ENCODE measurements at places on chromosomes 13 and 19. TPM values are rescaled to one million over a fixed set of nuclear protein-coding genes. Genes with fewer than 3 reads are reported as not detected.

GRCh38 chr13:25901460-25902376, 150.1 kb downstream of the SHISA2 start:
- H3K27ac ChIP-seq: no peak overlapping the region
- H3K4me1 ChIP-seq: peaks cover 12% of the 10 kb centered on the region
- H3K4me3 ChIP-seq: no peak overlapping the region
- no peaks in the 10 kb centered on the region for H3K27me3 ChIP-seq
- no peak for DNase-seq

GRCh38 chr19:3977242-3978143, 6.6 kb upstream of the DAPK3 start:
- no peak overlapping the region for H3K4me3 ChIP-seq
- DNase-seq: no peak
- peaks cover 81% of the 10 kb centered on the region for H3K36me3 ChIP-seq

DNA sequence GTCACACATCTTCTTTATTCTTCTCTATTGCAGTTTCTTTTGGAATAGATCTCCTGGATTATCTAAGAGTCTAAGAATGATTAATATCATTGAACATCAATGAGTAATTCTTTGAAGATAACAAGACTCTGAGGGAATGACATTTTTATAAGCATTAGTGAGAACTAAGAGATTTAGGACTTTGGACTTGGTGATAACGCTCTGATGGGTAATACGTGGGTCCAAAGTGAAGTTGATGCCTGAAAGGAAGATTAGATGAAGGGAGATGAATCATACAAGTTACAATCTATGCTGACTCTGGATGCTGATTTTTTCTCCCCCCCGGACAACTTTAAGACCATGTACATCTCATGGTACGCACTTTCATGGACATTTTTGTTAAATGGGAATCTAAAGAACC, 364.5 kb downstream of the GPC5 start:
- no peak overlapping the region for H3K4me3 ChIP-seq
- H3K36me3 ChIP-seq: no peaks in the 10 kb centered on the region
- no peak for DNase-seq
- no peaks in the 10 kb centered on the region for H3K27me3 ChIP-seq

GRCh38 chr13:98896868-98897144, 81.1 kb downstream of the DOCK9 start:
- H3K4me1 ChIP-seq: no peaks in the 10 kb centered on the region
- peaks cover 1% of the 10 kb centered on the region for H3K36me3 ChIP-seq
- H3K27me3 ChIP-seq: no peaks in the 10 kb centered on the region
- no peak overlapping the region for H3K4me3 ChIP-seq

DNA sequence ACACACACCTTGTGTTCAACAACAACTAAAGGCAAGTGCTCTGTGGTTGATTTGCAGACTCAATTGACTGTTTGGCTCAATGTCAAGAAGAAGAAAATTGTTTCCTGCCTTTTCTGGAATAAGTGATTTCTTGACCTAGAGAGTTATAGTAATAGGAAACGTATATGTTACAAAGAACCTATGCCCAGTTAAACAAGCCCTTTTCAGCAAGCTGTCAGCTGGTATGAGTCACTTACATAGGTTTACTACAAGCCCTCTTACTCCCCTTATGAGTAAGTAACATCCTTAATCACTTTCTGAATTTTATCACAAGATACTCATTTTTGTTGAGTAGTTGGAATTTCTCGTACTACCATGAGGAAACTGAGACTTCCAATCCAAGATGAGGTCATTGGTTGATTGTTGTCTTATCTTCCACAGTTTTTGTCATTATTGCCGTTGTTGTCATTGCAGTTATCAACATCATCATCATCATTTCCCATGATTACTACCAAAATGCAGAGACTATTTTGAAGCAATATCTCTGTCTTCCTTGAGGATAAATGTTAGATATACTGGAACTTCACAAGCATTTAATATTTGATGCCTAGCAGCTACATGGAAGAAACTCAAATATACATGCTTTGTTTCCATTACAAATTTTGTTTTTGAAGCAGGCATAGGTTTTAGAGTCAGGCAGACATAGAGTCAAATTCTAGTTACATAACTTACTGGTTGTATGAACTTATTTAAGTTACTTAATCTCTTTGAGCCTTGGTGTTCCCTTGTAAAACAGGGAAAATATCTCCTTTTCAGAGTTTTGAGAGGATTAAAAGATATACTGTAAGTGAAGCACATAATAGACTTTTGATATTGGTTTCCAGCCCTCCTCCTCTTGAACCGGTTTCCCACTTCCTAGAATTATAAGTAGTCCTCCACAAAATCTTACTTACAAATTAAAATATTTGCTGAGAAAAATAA, 106.0 kb downstream of the RAP2A start:
- H3K36me3 ChIP-seq: no peaks in the 10 kb centered on the region
- H3K27ac ChIP-seq: no peak overlapping the region
- no peak for DNase-seq
- H3K27me3 ChIP-seq: no peaks in the 10 kb centered on the region

GRCh38 chr19:51224163-51224641, 678 bp upstream of the CD33 start:
- no peaks in the 10 kb centered on the region for H3K27me3 ChIP-seq
- H3K4me1 ChIP-seq: no peaks in the 10 kb centered on the region
- no peak overlapping the region for H3K27ac ChIP-seq
- H3K36me3 ChIP-seq: no peaks in the 10 kb centered on the region
- DNase-seq: no peak

DNA sequence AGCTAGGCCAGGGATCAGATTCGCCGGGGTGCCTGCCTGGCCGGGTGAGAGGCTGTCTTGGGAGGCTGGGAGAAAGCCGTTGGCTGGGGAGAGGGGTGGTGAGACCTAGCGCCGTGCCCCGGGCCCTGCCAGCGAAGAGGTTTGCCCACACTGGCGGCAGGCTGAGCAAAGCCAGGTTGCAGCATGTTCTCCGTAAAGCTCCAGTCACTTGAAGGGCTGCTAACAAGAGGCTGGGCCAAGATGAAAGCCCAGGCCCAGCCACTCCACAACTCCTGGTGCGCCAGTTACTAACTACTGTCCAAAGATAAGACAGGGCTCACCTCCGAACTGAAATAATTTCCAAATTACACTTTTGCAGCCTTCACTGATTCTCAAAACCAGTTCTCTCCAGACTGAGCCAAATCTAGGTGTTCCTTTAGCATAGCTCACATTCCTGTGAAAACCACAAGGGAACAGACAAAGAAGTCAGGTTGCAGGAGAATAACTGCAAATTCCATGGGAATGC, 16.3 kb downstream of the ELAVL1 start:
- no peak overlapping the region for H3K4me3 ChIP-seq
- peaks cover 88% of the 10 kb centered on the region for H3K36me3 ChIP-seq
- H3K27ac ChIP-seq: peak overlapping the region; percentile 11

- DNase-seq: no peak
- H3K36me3 ChIP-seq: no peaks in the 10 kb centered on the region
- no peaks in the 10 kb centered on the region for H3K27me3 ChIP-seq
Observed at GRCh38 chr13:47858042-47859025, 142.7 kb downstream of the SUCLA2 start.

DNA sequence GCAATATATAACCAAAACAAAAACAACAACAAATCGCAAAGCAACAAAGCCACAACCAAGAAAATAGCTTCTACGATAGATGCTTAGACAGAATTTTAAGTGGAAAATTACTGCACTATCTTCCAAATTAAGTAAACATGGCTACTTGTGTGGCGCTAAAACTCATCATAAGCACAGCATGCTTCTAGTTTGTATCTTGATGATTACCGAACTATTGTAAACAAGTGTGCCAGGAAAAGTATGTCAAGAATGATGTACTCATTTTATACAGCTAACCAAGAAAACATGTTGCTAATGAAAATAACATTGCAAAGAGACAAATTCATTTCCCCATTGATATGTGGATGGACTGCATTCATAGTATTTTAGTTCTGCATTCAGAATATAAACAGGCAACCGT, 271.9 kb upstream of the GPC6 start:
- no peaks in the 10 kb centered on the region for H3K4me1 ChIP-seq
- no peak for DNase-seq
- no peaks in the 10 kb centered on the region for H3K36me3 ChIP-seq
- H3K27ac ChIP-seq: no peak overlapping the region

- no peaks in the 10 kb centered on the region for H3K4me1 ChIP-seq
- no peak overlapping the region for H3K4me3 ChIP-seq
- no peak for DNase-seq
- H3K27ac ChIP-seq: no peak overlapping the region
- H3K36me3 ChIP-seq: no peaks in the 10 kb centered on the region
Observed at GRCh38 chr13:89541091-89542030, 1806.1 kb upstream of the MIR17HG start.

DNA sequence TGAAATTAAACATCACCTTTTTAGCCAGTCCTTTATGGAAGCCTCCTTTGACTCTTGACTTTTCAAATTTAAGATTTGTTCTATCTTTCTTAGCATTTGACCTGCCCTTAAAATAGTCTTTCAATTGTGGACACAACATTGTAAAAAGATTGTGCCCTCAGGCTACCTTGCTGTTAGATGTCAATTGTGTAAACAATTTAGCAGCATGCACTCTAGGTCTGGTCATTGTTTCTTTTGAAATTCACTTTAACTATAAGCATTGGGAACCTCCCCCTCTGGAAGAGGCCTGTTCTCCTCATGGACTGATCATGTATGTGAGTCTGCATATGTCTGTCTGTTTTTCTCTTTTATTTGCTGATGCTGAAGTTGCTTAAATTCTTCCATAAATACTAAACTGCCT, 31.5 kb upstream of the PABPC3 start:
- no peak for DNase-seq
- H3K27me3 ChIP-seq: no peaks in the 10 kb centered on the region
- no peaks in the 10 kb centered on the region for H3K36me3 ChIP-seq
- no peak overlapping the region for H3K27ac ChIP-seq
- H3K4me1 ChIP-seq: no peaks in the 10 kb centered on the region

GRCh38 chr13:73767747-73768315, 366.4 kb downstream of the KLF12 start:
- H3K27me3 ChIP-seq: no peaks in the 10 kb centered on the region
- no peak for DNase-seq
- H3K4me3 ChIP-seq: no peak overlapping the region
- peaks cover 30% of the 10 kb centered on the region for H3K4me1 ChIP-seq
- no peak overlapping the region for H3K27ac ChIP-seq
- no peaks in the 10 kb centered on the region for H3K36me3 ChIP-seq

DNA sequence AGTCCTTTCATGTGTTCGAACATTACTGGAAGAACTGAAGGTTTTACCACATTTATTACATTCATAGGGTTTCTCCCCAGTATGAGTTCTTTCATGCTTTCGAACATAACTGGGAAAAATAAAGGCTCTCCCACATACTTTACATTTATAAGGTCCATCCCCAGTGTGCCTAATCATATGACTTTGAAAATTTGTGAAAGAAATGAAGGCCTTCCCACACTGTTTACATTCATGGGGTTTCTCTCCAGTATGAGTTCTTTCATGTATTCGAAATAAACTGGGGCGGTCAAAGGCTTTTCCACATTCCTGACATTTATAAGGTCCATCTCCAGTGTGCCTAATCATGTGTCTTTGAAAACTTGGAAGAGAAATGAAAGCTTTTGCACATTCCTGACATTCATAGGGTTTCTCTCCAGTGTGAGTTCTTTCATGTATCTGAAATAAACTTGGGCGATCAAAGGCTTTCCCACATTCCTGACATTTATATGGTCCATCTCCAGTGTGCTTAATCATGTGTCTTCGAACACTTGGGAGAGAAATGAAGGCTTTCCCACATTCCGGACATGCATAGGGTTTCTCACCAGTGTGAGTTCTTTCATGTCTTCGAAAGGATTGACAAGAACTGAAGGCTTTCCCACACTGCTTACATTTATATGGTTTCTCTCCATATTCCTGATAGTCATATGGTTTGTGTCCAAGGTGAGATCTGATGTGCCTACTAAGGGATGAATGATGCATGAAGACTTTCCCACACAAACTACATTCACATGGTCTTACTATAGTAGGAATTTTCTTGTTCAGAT, 24.0 kb downstream of the ZNF564 start:
- no peak for DNase-seq
- no peak overlapping the region for H3K27ac ChIP-seq
- no peaks in the 10 kb centered on the region for H3K4me1 ChIP-seq
- peaks cover 85% of the 10 kb centered on the region for H3K36me3 ChIP-seq

- peak within 1 kb of the TSS; percentile 92 for H3K4me3 ChIP-seq
- H3K27ac ChIP-seq: peak within 1 kb of the TSS; percentile 80
- peaks cover 6% of the 10 kb centered on the region for H3K36me3 ChIP-seq
- DNase-seq: no peak
- H3K27me3 ChIP-seq: no peaks in the 10 kb centered on the region
Observed at GRCh38 chr19:45079063-45079910, at the start of gene GEMIN7. Gene GEMIN7, plus strand, starts transcription at chr19:45079260. Its CDS starts 10,855 bp downstream, at chr19:45090115.

- DNase-seq: no peak
- H3K36me3 ChIP-seq: no peaks in the 10 kb centered on the region
- H3K4me1 ChIP-seq: no peaks in the 10 kb centered on the region
Observed at GRCh38 chr13:59951011-59951410, 212.7 kb downstream of the DIAPH3 start.

DNA sequence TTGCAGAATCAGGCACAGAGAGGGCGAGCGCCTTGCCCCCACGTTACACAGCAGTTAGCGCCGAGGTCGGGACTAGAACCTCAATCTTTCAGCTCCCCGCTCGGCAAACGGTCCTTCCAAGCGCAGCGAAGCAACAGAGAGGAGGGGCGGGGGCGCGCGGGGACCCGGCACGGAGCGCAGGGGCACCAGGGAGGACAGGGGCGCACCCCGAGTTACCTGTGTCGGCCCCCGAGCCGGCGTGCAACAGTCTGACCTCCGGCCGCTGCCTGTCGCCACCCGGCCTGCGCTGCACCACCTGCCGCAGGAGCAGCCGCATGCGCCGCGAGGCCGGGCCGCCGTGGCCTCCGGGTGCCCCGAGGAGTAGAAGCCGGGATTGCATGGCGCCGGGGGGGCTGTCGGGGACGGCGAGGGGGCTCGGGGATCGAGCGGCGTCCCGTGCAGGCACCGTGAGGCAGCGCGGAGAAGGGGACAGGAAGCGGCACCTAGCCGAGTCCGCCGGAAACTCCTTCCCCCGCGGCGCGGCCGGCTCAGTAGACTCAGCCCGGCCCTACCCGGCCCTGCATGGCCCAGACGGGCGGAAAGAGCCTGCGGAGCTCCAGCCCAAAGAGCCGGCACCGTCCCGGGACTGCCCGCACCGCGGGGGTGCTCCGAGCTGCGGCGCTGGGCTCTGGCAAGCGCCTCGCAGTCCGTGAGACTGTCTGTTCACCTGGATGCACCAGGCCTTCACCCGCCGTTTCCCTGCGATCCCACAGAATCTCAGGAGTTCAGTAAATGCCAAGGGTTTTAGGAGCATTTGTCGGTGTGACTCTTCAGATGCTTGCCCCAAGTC, at the start of gene VWA8:
VWA8 (minus strand) TSS at position 473 of the 829 bp plus-strand sequence; CDS start at position 379, 94 bp downstream.
- H3K27ac ChIP-seq: peak within 1 kb of the TSS; percentile 86
- H3K4me1 ChIP-seq: no peaks in the 10 kb centered on the region
- H3K27me3 ChIP-seq: no peaks in the 10 kb centered on the region
- no peaks in the 10 kb centered on the region for H3K36me3 ChIP-seq
- DNase-seq: no peak
- peak within 1 kb of the TSS; percentile 77 for H3K4me3 ChIP-seq

DNA sequence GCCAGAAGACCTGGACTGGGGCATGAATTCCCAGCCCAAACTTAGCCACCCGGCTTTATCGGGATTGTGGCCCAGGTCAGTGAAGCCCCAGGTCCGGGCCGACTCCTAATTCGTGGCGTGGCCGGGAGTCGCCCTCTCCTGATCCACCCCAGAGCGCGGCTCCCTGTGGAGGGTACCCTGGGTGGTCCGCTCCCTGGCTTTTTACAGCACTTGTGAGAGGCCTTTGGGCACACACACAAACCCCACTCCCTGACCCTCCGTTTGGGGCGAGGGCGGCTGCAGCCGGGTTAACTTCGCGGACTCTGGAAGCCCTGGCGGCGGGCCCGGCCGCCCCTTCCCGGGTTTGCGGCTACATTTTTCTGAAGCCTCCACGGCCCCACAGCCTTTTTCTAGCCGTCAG, 56.4 kb downstream of the ZNF568 start:
- H3K36me3 ChIP-seq: no peaks in the 10 kb centered on the region
- no peaks in the 10 kb centered on the region for H3K27me3 ChIP-seq
- peak overlapping the region; percentile 70 for H3K4me3 ChIP-seq
- DNase-seq: no peak

The GRIN3B gene
- not detected for total RNA-seq

The SIGLEC5 gene
- not detected for total RNA-seq

The POSTN gene
- total RNA-seq: 2.1 TPM
